ENCODE measurements at places on chromosomes 2 and 18.

DNA sequence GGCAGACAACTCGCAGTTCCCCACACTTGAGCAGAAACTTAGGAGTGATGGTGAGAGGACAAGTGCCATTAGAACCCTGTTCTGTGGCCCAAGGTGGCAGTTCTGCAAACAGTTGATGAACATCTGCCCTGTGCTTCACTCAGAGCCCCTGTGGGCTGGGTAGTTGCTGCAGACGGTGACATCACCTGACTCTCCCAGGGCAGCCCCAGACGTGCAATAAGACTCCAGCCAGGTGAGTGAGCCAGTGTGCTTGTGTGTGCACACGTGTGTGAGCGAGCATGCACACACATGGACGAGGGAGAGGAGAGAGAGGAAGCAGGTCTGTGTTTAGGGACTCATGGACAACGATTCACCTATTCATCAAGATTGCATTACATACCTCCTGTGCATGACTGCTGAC, 136.0 kb upstream of the GLI2 start:
- no peak for DNase-seq

DNA sequence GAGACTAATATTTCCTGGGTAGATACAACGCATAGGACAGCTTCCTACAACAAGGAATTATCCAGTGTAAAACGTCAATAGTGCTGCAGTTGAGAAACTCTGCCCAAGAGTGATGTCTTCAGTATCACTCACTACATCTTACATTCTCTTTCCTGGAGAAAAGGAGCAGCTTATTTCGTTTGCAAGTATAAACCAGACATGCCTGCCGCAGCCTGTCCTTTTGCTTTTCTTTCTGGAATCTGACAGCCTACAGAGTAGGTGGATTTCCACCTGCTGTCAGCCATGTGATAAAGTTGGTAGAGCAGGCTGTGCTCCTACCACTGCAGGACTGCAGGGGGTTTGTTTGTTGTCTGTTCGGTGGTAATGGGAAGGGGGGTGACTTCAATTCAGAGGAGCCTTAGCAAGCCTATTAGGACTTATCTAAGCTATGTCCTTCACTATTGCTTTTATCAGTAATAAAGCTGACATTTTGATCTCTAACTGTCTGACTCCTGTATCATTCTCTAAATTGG, 439.1 kb downstream of the GRB14 start:
- no peak for DNase-seq

DNA sequence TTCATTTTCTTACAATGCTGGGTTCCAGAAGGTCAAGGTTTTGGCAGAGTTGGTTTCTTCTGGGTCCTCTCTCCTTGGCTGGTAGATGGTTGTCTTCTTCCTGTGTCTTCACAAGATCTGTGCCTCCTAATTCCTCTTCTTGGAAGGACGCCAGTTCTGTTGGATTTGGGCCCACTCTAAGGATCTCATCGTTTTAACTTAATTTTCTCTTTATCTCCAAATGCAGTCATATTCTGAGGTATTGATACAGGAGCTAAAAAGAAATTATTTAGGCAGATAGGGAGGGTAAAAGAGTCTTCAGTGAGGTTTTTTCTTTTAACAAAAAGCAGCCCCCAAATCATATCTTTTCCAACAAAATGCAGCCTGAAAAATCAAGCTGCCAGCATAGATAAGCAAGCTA, 998.4 kb downstream of the SOCS6 start:
- DNase-seq, result no peak

GRCh38 chr18:76658627-76659026, 163.6 kb upstream of the ZNF516 start:
- DNase-seq, result peak; percentile 13

DNA sequence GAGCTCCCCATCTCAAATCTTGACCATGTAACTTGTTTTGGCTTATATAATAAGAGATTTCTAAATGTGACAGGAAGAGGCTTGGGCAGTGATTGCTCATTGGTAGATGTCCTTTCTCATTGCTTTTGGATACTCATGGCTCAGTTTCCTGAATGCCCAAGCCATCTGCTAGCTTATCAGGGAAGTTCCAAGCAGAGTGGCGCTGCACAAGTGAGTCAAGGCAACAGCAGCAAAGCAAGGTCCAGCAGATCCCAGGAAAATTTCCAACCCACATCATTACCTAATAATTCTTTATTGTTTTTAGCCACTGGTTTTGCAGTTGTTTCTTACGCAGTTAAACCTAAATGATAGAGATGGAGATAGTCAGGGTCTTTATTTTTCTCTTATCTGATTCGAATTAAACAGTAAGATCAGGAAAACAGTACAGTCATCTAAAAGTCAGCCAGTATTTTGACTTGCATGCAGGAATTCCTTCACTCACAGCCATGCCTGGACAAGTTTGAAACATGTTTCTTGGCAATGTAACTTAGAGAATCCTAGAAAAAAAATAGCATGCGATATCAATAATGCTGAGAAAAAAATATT, 349.7 kb upstream of the TMEFF2 start:
- DNase-seq, result no peak

DNA sequence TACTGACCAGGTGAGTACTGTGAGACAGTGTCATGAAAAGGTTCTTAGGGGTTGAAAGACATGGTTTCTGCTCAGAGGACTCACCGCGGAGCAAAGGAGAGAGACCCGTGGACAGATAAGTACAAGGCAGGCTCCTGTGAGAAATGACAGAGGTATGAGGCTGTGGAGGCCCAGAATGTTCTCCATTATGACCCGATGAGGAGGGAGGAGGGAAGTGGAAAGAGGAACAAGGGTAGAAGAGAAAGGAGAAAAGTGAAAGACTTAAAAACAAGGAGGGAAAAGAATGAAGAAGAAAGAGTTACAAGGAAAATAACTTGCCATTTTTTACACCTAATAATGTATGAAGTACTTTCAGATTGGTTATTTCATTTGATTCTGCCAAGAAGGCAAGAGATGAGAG, 29.8 kb downstream of the MAPRE3 start:
- no peak for DNase-seq
